ENCODE measurements at places on chromosomes 2 and 18. TPM values are rescaled to one million over a fixed set of nuclear protein-coding genes. Genes with fewer than 3 reads are reported as not detected.

Gene SATB2
- total RNA-seq, result 0.05 TPM

Gene ACVR2A
- 13.6 TPM for total RNA-seq

Gene AMER3
- total RNA-seq, result not detected

Gene ST8SIA3
- total RNA-seq, result not detected

Gene MYOM1
- 3.2 TPM for total RNA-seq
